ENCODE measurements at places on chromosomes 7 and 10.

DNA sequence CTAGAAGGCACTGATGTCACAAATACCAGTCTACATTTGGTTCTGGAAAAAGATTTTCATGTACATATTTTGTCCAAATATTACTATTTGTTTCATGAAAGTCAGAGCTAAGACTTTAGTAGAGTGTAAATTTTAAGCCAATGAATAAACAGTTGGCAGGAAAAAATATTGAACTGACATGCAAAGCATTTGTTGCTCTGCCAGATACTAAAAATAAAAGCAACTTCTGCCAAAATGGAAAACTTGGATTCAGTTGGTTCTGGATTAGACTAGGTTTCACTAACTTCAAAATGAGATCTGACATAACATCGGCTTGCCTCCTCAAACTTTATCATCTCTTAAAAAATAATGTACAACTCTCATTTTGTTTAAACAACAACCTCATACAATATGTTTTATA lies 34.9 kb downstream of the FAM204A start:
- no peak for DNase-seq

- DNase-seq: no peak
These were observed 222.9 kb downstream of the PTEN start for GRCh38 chr10:88086187-88086960.

GRCh38 chr10:94351089-94351488 lies 11.7 kb downstream of the NOC3L start:
- DNase-seq: no peak

DNA sequence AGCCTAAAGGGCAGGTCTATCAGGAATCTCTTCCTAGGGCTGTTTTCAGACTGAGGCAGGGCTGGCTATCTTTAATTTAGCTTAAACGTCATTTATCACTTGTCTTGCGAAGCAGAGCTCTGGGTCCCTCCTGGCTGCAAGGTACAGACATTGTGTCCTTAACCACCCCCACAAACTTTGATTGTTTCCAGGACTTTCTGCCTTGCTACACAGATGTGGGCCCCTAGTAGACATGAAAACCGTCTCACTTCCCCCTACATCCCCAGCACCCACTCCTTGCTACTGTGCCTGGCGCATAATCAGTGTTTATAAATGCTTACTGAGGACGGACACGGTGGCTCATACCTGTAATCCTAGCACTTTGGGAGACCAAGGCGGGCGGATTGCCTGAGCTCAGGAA lies 54.5 kb downstream of the PIP4K2A start:
- DNase-seq: no peak

GRCh38 chr7:40597517-40597916 lies 462.7 kb downstream of the SUGCT start:
- no peak for DNase-seq

DNA sequence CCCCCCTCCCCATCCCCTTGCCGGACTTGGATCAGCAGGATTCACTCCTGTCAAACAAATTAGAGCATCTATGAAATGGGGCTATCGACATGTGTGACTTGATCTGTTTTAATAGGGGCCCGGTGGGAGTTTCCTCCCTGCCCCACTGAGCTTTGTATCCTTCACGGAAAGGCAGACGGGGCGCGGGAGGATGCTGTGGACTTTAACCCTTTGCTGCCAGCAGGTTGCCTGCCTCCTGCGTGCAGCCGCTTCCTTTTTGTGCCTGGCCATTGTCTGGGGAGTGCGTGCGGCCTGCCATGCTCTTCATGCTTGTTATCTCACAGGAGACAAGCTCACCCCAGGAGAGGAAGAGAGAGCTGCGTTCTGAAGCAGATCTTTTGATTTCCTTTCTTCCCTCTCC lies 512.8 kb upstream of the GALNT17 start:
- no peak for DNase-seq

DNA sequence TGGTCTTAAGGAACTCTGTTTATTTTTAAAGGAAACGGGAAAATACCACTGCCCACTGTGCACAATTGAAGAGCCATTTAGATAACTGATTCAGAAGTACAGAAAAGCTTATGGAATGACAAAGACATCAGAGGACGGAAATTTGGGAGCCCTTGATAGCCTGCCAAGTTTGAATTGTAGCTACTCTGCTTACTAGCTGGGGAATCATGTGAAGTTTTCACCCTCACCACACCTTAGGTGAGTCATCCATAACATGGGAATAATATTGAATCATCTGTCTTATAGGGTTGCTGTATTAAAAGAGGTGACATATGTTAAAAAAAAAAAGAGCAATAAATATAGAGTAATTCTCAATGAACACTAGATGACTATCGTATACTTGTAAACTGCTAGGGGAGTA lies 1104.2 kb downstream of the GATA3 start:
- DNase-seq: no peak

- no peak for DNase-seq
These were observed 113.3 kb upstream of the BMPER start for GRCh38 chr7:33792041-33792440.

GRCh38 chr7:97003262-97004246 lies 1.8 kb upstream of the DLX6 start:
- no peak for DNase-seq

DNA sequence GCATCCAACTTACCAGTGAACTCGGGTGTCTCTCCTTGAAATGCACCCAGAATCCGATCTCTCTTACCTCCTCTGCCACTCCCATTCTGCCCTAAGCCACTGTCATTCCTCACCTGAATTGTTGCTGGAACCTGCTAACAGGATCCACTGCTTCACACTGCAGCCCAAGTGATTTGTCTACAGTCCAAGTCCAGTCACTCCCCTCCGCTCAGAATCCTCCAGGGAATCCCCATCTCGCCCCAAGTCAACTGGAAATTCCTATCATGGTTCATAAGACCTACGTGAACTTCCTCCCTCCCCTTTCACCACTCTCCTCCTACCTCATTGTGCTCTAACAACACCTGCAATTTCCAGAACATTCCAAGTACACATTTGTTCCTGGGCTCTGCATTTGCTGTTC lies 91.3 kb downstream of the SCRN1 start:
- DNase-seq: no peak

DNA sequence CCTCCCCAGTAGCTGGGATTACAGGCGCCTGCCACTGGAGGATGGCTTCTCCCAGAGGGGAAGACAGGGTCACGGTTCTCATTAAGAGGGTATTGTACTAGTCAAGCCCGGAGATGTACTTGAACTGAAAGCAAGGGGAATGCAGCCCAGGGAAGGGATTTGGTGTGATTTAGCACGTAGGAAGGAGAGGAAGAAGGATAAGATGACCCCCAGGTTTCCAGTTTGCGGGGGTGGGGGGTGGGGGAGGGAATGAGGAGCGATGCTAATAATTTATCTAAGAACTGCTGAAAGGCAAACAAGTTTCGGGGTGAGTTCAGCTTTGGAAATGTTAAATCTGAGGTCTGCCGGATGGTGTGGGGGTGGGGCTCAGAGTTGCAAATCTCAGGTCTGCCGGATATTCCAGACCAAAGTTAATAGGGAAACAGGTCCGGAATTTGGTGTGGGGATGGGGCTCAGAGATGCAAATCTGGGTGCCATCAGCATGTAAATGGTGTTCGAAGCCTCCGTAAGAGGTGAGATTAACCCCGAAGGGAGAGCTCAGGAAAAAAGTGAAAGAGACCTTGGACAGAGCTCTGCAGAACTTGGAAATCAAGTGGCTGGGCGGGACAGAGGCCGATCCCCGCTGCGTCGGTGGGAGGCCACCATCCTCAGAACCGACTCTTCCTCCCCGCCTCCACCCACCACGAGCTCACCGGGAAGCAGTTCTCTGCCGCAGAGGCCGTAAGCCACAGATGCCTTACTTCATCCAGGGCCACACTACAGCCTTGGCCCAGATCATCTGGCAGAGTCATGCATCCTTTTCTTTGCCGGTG lies 1.6 kb upstream of the SEPHS1 start:
- no peak for DNase-seq

- DNase-seq: no peak
These were observed 369.9 kb upstream of the KCND2 start for GRCh38 chr7:119903085-119903484.

DNA sequence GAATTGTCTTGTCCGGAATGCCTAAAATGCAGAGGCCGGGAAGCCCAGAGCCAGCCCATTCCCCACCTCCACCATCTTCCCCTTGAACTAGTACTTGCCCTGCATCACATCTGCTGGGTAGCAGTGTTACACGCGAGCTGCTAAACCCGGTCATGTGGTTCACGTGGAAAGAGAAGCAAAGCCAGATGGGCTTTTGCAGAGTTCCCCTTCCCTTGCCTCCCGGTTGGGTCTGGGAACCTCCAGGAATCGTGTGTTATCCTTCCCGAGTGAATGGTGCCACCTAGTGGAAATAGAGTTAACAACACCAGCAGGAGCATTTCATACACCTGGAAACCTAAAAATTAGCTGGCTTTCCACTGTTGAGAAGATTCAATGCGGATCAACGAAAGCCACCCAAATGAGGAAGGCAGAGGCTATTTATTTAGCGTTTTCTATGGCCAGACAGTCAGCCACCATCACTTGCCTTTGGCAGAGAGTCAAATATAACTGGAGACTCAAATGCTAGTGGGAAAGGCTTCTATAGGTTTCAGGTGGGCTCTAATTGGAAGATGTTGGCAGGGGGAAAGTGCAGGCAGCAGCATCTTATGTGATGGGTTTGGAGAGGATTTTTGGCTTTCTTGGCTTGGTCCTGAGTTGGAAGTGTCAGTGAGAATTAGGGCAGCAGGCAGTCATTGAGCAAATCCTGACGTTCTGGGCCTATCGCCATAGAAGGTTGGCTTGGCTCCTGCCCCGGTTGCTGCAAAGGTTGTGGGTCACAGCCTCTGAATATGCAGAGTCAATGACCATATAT lies 12.9 kb upstream of the DENND2A start:
- DNase-seq: no peak

DNA sequence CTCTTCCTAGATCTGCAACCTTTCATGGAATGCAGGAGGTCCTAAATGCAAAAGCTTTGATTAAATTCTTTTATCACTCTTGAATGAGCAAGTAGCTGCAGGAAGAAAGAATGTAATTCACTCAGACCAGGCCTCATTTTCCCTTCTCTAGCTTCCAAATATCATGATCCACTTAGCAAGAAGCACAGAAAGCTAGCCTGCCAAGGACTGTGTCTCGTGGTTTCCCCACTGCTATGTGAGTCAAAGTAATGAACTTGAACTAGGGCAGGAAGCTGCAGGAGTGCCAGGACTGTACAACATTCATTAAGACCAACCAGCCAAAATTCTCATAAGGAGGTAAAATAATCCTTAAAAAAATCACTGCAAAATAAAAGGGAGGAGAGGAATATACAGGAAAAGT lies 379.2 kb downstream of the CALN1 start:
- no peak for DNase-seq
